ENCODE measurements at places on chromosomes 6 and 20.

DNA sequence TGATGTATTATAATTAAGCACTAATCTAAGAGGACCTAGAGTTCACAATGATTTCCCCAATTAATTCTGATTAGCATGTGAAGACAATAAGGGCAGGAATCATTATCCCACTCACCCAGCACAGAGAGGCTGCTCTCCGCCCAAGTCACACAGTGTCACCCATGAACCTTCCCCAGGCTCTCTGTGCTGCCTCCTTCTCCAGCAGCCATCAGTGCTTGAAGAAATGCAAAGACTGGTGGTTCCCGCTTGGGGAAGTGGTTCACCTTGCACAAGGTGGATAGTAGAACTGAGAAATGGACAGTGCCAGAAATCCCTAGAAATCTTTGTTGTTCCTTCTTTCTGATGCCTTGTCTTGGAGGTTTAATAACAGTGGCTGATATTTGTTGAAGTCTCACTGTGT lies 401.3 kb downstream of the QKI start:
- DNase-seq = no peak

- DNase-seq = no peak
Measured at GRCh38 chr20:46206025-46206424, 87.9 kb downstream of the CD40 start.

- no peak for DNase-seq
Measured at GRCh38 chr6:34235307-34236130, 1.2 kb upstream of the HMGA1 start.

GRCh38 chr6:101118136-101118396 lies 236.9 kb upstream of the ASCC3 start:
- no peak for DNase-seq

DNA sequence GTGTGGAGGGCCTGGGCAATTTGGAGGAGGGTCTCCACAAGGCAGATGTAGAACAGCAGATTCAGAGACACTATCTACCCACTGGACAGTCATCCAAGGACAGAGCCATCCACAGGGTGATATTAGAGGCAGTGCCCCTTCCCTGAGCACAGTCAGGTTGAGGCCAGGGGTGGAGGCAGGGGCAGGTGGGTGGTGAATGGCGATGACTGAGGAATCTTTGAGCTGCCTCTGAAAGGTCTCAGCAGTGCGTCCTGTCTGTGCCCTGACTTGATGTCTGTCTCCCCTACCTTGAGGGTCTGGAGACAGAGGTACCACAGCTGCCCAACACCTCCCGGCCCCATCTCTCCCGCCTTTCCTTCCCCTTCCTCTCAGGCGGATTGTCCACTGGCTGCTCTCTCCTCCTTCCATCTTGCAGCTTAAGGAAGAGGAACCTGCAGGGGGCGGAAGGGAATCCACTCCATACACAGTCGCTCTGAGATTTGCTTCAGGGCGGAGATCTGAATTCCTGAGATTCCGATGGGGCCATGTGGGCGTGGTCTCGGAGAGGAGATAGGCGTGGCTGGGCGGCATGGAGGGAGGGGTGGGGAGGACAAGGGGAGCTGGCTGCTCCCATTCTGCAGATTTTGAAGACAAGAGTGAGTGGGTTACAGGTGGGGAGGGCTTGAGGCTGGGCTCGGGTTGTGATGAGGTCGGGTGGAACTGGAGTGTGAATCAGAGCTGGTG lies 1.7 kb downstream of the MUCL3 start:
- no peak for DNase-seq

DNA sequence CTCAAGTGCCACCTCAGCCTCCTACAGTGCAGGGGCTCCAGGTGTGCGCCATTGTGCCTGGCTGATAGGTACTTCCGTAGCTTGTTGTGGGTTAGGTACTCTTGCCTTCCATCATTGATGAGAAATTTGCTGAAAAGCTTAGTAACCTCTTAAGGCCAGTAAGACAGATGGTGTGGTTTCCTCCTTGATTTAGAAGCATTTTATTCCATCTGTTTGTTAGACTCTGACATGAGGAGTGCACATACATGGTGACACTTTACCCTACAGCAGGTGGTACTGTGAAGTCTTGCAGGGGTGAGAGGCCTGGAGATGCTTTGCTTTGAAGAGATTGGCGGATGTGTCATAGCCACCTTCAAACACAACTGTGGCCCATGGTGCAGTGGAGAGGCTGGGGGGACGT lies 14.8 kb upstream of the MTG2 start:
- no peak for DNase-seq

- DNase-seq = no peak
Measured at GRCh38 chr6:5085648-5086293, 630 bp downstream of the PPP1R3G start.
